K562 (cell line): ENCODE measurements at places on chromosomes 3 and 15. TPM values are rescaled to one million over a fixed set of nuclear protein-coding genes. Genes with fewer than 3 reads are reported as not detected.

DNA sequence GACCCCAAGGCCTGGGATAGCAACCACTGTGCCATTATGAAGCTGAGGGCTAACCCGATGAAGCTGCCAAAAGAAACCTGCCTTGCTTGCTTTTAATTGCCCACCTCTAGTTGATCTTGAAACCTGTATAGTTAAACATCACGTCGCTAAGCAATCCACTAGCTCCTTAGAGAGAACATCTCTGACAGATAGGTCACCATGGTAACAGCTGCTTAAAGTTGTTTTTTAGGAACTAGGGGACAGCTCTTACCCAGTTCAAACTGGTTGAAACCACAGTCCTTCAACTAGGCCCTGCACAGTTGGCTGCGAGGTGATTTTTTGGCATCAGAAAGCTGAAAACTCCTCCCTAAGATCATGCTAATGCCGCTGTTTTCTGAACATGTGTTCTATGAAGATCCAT is 135.7 kb downstream of the EBLN2 start:
- DNase-seq, result no peak
- H3K4me3 ChIP-seq, result no peak overlapping the region
- no peaks in the 10 kb centered on the region; the same call in 2 of the 3 replicates for H3K27me3 ChIP-seq
- no peak overlapping the region for H3K27ac ChIP-seq
- H3K36me3 ChIP-seq, result no peaks in the 10 kb centered on the region

DNA sequence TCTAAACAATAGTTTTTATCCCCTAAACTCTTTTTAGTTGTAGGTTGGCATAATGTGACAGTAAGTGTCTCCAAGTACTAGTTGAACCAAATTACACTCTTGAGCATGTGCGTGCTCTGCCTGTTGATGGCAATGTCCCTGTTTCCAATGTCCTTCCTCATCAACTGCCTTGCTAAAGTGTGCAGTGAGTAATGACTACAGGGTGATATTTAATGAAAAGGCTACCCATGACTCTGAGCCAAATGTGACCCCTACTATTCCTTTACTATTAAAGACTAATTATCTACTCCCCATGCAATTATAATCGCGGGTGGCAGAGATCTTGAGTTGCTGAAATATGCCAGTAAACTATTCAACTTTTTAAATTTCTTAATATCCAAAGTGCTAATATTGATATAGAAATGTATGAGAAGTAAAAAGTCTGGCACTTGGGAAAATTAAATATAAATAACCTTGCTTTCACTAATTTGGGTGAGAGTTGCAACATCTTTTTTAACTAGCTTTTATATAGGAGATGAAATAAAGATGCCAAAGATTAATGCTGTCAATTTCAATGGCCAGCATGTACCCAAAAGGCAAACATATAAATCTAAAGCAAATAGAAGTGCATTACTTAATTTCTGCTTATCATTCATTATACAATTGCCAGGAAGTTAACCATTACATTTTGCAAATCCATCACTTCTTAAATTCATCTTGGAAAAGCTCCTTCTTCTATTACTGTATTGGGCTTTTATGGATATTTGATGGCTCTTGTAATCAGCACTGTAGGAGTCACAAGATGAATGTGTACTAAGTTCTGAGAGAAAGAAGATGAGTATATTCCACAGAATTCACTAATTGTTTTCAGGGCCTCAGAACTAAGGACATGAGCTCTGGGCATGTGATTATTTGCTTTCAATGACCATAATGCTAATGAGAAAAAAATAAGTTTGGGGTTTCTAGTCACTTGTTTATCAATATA is 518.2 kb upstream of the NAALADL2 start:
- H3K36me3 ChIP-seq, result no peaks in the 10 kb centered on the region
- H3K27ac ChIP-seq, result no peak overlapping the region
- H3K4me1 ChIP-seq, result no peaks in the 10 kb centered on the region
- no peak for DNase-seq
- H3K4me3 ChIP-seq, result no peak overlapping the region
- H3K27me3 ChIP-seq, result no peaks in the 10 kb centered on the region

DNA sequence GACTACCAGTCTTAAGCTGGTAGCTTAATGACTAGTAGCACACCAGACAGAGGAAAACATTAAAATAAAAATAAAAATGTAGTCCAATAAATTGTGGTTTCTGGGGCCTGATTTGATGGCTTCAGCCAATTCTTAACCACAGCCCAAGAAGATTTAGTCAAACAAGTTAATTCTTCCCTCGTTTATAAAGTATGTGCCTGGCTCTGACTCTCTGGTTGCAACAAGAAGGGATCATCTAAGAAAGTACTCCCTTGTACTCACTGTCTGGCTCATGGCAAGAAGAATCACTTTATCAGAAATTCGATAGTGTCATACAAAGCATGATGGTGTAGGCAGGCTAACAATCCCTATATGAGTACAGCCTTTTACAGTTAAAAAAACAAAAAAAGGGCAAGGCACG is 141.9 kb downstream of the P3H2 start:
- H3K4me1 ChIP-seq, result no peaks in the 10 kb centered on the region
- no peak for DNase-seq
- no peak overlapping the region for H3K4me3 ChIP-seq
- H3K27me3 ChIP-seq, result no peaks in the 10 kb centered on the region
- no peaks in the 10 kb centered on the region for H3K36me3 ChIP-seq

The CFAP161 gene
- total RNA-seq, result 36.3 and 36.5 TPM in 2 replicates

The LEKR1 gene
- total RNA-seq, result 0.98 and 1.4 TPM in 2 replicates
